ENCODE measurements at places on chromosomes 12 and 14.

DNA sequence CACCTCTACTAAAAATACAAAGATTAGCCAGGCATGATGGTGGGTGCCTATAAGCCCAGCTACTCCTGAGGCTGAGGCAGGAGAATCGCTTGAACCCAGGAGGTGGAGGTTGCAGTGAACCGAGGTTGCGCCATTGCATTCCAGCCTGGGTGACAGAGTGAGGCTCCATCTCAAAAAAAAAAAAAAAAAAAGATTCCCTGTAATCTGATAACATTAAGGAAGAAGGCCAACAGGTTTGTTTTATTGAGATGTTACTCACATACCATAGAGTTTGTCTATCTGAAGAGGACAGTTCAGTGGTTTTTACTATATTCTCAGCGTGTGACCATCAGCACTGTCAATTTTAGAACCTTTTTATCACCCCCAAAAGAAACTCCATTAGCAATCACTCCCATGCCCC, 37.5 kb downstream of the TSPAN9 start:
- no peak for DNase-seq

- no peak for DNase-seq
These were observed 17.0 kb upstream of the KERA start for GRCh38 chr12:91074851-91075250.

DNA sequence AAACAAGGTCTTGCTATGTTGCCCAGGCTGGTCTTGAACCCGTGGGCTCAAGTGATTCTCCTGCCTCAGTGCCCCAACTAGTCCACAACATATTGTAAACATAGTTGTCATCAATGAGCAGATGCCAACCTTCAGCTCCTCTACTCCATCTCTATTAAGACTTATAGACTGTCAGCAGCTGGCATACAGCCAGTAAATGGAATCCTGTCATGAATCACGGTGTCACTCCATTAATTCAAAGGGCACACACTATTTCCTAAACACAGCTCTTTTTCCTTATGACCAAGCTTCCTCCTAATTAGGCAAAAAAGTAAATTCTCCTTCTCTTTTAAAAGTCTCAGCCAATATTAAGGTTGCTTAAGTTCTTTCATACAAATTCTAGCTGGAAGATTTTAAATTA, 111.2 kb downstream of the ITPR2 start:
- no peak for DNase-seq

DNA sequence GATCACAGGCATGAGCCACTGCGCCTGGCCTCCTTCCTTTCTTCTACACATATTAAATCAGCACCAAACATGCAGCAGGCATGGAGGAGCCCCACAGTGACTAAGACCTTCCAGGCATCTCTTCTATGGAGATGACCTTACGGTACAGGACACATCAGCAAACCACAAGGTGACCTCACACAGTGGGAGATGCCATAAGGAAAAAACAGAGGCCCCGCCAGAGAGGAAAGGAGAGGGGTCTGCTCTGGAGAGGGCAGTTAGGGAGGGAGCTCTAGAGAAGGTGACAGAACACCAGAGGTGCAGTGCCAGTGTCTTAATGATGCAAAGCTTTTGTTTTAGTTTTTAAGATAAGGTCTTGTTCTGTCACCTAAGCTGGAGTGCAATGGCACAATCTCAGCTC, 81.1 kb upstream of the ESRRB start:
- DNase-seq, result no peak

DNA sequence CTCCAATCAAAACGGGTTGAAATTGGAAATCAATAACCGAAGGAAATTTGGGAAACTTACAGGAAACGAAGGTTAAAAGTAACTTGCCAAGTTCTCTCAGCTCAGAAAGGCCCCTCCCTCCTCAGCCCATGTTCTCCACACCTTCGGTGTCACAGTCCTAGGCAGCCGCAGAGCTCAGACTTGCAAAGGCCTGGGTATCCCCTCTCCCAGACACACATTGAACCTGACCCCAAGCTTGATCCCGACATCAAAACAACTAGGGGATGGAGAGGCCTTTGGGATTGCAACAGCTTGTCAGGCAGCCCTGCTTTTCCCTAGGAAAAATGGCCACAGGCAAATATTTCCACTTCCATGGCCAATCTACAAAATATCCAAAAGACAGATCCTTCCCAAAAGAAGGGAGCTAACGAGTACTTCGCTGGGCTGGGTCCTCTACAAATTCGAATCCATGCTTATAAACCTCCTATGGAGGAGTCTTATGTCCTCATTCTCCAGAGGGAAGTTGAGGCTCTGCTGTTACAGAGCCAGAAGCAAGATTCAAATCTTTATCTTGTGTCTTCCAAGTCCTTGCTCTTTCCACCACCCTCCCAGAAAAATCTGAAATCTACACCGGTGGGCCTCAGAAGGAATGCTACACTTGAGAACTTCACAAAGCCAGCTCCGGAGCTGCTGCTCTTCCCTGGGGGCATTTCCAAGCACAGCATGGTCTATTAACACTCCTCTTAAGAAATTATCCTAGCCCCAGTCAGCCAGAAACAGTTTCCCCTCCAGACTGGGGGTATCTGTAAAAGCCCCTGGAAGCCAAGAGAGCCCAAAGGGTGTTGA, 35.7 kb upstream of the PNMA1 start:
- no peak for DNase-seq

- no peak for DNase-seq
These were observed 2.1 kb upstream of the GPD1 start for GRCh38 chr12:50101663-50102062.

DNA sequence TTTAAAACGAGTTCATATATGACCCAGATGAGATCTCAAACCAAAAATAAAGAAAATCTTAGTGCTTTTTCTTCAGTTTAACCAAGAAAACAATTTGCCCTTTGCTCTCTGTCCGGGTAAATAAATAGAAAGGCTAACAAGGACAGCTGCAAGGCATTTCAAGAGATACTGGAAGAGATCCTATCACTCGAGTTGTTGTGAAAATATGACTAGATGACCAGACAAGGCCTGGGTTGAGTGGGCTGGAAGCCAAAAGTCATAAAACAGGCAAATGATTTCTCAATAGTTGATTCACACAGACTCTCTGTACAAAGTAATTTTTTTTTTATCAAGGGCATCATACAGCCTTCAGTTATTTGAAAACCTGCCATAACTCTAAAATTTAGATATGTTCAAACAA, 55.9 kb upstream of the AVPR1A start:
- no peak for DNase-seq
